ENCODE measurements at places on chromosomes 7 and 10.

- DNase-seq = no peak
These were observed 71.1 kb downstream of the INPP5A start for GRCh38 chr10:132608511-132609195.

- peak; percentile 41 for DNase-seq
These were observed 1.2 kb downstream of the MNX1 start for GRCh38 chr7:157009170-157009777.

GRCh38 chr10:97333601-97334369 is 744 bp downstream of the FRAT2 start:
- DNase-seq = peak; percentile 55

- peak; percentile 63 for DNase-seq
These were observed 48.7 kb downstream of the GPR141 start for GRCh38 chr7:37732253-37732652.

DNA sequence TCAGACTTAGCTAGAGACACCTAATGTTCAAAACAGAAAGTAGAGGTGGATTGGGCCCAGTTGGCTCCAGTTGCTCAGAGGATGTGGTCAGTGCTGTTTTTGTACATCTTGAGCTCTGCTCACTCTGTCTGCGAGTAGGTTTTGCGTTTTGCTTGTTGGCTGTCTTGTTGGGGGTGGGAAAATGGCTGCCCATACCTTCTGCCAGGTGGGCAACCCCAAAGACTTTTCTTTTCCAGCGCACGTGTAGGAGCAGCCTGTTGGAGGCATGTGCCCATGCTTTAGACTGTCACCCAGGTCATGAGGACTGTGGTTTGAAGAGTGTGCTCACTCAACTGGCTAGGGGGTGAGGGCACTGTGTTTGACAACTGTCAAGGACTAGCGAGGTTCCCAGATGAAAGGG is 73.9 kb downstream of the KAT6B start:
- peak; percentile 27 for DNase-seq

GRCh38 chr7:108650467-108650866 is 80.8 kb downstream of the DNAJB9 start:
- no peak for DNase-seq

- no peak for DNase-seq
These were observed 39.6 kb downstream of the USP54 start for GRCh38 chr10:73551515-73551914.

DNA sequence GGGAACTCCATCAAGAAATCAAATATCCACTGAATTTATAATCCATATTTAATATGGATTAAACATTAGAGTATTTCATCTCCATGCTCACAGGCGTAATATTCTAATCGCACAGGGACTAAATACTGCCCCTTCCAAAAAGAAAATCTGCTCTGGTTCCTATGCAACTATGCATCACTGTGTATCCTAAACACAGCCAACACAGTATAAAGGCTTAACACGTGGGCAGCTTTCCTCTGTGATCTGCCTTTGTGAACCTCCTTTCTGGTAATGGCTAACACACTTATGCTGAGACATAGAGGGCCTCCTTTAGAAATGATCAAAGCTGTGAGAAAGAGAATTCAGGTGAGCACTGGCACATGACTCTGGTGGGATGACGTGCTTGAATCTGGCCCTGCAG is 110.2 kb downstream of the RAB11FIP2 start:
- no peak for DNase-seq

GRCh38 chr10:133162178-133162909 is 2.3 kb downstream of the KNDC1 start:
- no peak for DNase-seq

- DNase-seq = peak; percentile 38
These were observed 80.1 kb downstream of the OSBPL3 start for GRCh38 chr7:24899905-24900304.

DNA sequence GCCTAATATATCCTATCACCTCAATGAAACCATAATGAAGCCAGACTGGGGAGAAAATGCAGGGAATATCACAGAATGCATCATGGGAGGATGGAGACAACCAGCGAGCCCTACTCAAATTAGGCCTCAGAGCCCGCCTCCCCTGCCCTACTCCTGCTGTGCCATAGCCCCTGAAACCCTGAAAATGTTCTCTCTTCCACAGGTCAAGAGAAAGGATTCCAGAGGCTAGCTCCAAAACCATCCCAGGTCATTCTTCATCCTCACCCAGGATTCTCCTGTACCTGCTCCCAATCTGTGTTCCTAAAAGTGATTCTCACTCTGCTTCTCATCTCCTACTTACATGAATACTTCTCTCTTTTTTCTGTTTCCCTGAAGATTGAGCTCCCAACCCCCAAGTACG is 31.5 kb downstream of the PRSS2 start:
- DNase-seq = no peak

DNA sequence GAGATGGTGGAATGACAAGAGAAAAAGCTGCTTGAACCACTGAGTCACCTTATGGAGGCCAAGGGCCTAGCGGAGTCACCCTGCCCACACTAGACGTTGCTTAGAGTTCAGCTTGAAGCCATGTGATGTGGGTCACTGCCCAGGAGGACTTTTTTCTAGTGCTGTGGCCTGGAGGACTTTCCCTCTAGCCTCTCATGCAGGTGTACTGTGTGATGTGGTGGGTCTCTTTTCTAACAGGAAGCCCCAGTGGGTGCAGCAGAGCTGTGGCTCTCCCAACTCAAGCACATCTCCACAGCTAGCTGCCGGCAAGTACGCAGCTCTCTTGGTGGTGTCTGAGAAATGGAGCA is 13.6 kb downstream of the POR start:
- DNase-seq = peak; percentile 20

DNA sequence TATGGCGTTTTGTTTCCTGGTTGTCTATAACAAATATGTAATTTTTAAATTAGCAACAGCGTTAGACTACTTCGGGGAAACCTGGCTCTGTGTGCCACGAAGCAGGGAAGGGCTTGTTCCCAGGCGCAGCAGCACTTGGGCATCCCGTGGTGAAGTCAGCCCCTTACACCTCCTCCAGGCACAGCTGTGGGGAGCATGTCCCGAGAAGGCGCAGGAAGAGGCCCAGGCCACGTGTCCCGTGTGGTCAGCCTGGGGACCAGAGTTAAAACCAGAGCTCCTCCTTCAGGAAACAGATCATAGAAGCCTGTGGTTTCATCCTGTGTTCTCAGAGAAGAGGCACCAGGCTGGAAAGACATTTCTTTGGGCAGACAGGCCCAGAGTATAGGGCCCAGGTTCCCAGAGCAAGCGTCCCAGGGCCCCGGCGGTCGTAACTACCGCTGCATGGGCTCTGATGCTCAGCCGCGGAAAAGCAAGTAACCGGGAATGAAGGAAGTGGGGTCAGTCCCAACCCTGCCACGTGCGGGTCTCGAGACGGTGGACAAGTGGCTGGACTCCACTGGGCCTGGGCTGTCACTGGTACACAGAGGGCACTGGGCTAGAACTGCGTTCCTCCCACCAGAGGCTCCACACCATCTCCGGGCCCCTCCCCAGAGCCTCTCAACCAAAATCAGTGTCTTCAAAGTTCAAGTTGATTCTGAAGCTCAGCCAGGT is 7.1 kb downstream of the NUDT1 start:
- DNase-seq = peak; percentile 49

- no peak for DNase-seq
These were observed 37.2 kb upstream of the PSMG3 start for GRCh38 chr7:1607001-1607400.

DNA sequence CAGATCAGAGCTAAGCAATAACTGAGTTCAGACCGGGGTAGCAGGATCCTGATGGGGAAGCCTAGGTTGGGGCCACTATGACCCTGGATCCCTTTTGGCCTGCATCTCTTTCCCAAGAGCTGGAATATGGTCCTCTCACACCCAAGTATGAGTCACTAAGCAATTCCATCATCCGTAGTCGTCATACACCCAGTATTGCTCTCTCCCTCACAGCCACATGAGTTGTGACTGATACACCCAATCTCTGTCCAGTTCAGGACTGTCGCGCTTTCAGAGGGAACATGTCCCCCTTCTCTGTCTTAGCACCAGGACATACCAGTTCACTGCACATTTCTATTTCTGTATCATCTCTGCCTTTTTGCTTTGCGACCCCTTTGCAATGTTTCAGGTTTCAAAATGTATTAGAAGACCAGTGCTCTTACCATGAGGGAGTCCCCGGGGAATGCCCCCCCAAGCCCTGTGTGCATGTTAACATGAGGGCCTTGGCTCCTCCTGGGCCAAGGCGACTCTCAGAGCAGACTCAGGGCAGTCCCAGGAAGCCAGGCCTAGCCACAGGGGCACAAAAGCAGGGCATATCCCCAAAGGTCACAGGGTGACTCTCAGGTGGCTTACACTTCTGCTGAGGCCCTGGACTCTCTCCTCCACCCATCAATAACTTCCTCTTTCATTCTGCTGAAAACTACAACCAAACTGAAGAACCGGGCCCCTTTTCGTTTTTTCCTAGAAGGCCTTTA is 75.3 kb upstream of the SAMD8 start:
- peak; percentile 29 for DNase-seq

GRCh38 chr7:138668229-138668596 is 32.9 kb downstream of the SVOPL start:
- no peak for DNase-seq

DNA sequence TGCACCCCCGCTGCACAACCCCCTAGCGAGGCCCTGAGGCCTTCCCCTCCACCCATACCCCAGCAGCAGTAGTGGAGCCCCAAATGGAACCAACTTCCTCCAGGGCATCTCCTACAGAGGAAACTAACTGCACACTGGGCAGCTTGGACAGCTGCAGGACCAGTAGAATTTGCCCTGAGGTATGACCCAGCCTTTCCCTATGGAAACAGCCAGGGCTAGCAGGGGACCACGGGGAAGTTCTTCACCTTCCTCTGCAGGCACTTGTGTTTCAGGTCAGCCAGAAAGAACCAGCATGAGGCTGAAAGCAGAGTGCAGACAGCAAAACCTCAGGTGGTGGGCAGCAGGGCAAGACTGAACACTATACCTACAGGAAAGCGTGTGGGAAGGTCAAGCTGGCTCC is 5.7 kb upstream of the EEPD1 start:
- no peak for DNase-seq

DNA sequence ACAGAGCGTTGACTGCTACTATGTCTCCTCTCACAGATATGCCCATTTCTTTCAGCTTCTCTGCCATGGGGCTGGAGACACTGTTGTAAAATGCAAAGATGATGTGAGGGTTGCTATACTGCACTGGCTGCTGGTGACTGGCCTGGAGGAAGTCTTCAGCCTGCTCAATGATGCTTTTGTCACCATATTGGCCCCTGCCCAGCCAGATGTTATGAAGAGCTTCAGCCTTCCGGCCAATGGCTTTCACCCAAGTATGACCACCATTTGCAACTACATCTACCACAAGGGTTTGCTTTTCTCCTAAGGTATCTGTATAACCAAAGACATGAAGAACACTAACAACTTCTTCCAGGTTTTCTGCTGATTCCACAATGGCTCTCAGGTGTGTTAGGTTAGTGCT is 1.6 kb downstream of the C7orf25 start:
- DNase-seq = no peak

- no peak for DNase-seq
These were observed 6.8 kb upstream of the MSRB2 start for GRCh38 chr10:23088609-23089008.

DNA sequence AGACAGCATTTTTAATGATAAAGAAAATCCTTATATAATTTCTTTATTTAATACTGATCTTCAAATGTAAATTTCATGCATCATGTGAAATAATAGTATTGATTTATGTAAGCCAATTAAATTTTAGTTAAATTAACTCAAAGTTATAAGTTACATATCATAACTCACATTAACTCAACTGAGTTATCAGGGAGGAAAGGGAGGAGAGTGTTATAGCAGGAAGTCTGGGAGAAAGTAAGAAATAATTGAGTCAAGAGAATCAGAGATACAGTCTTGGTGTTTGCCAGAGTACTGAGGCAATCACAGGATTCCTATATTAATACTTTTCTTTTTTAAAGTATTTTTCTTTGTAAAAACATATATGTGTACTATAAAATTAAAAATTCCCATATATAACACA is 4.0 kb downstream of the BICC1 start:
- no peak for DNase-seq

DNA sequence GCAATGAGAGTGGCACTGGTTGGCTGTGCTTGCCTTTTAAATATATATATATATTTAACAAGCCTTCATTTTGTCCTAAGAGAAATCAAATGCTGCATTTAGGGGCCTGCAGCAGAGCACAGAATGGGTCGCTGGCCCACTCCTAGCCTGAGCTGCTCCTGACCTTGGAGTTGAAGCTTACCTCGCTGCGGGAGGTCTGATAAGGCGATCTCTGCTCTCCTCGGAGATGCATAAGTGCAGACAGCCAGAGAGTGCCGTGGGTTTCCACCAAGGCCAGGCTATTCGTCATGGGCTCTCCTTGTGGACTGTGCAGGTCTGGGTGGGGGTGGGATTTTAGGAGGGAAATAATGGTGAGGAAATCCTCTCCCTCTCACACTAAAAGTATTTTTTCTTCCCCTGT is 99.5 kb upstream of the IKZF1 start:
- DNase-seq = no peak

- DNase-seq = no peak
These were observed 266.1 kb downstream of the GLI3 start for GRCh38 chr7:41970941-41971340.

DNA sequence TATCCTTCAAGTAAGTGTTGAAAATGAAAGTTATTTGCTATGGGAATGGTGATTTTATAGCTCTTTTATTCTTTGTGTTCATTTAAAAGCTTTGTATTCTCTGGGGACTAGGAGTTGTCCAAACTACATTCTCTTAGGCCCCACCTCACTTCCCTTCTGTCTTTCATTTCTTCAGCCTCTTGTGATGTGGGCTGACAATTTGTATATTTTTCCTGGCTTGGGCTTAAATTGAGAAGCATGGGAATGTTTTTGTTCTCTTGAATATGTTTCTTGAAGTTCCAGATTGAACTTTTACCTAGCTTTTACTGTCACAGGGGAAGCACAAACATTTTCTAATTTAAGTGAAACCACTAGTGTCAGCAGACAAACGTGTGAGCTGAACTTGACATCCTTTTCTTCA is 27.9 kb downstream of the BBS9 start:
- DNase-seq = no peak

GRCh38 chr7:34091321-34091917 is 186.1 kb downstream of the BMPER start:
- no peak for DNase-seq

DNA sequence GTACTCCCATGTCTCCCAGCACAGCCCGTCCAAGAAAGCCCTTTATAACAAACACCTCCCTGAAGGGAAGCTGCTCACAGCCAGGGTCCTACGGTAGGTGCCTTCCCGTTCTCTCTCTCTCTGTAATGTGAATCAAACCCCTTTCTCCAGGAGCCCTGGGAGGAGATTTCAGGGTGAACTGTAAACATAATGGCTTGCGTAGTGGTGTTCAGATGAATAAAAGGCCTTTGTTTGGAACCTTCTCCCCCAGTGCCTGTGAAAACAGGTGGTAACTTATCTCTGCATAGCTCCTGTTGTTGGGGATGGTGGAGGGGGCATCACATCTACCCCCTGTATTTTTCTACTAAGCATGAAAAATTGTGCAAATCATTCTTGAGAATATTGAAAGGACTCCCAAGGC is 12.4 kb downstream of the CALHM2 start:
- DNase-seq = no peak

GRCh38 chr7:143413123-143413522 is 4.5 kb upstream of the EPHA1 start:
- DNase-seq = no peak
